ENCODE measurements at places on chromosomes 3 and 15. TPM values are rescaled to one million over a fixed set of nuclear protein-coding genes. Genes with fewer than 3 reads are reported as not detected.

COMMD2 gene
- 63.1 TPM for polyA plus RNA-seq

ZNF639 gene
- polyA plus RNA-seq = 55.0 TPM

- no peak for DNase-seq
Observed at GRCh38 chr3:187951452-187952190, 202.3 kb upstream of the LPP start.

GRCh38 chr3:19046440-19046839, 101.9 kb upstream of the KCNH8 start:
- DNase-seq = no peak
